Daoy (cell line): ENCODE measurements at places on chromosomes 16 and 17. TPM values are rescaled to one million over a fixed set of nuclear protein-coding genes. Genes with fewer than 3 reads are reported as not detected.

DNA sequence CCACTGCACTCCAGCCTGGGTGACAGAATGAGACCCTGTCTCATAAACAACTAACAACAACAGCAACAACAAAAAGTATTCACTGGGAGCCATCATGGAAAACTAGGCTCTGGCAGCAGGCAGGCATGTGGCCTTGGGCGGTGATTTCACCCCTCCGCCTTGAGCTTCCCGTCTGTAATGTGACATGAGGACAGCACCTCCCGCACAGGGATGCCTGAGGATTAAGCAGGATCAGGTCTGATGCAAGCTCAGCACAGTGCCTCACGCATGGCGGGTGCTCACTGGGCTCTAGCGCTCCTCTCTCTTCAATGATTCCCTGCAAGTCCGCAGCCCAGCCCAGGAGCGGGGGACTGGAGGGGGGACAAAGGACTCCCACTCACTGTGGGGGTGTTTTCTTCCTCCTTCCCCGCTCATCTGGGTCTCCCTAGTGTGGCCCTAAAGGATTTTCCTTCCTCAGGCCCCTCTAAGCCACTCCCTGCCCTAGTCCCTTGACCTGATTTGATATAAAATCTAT lies 2.8 kb downstream of the PLCD3 start:
- DNase-seq, result no peak

DNA sequence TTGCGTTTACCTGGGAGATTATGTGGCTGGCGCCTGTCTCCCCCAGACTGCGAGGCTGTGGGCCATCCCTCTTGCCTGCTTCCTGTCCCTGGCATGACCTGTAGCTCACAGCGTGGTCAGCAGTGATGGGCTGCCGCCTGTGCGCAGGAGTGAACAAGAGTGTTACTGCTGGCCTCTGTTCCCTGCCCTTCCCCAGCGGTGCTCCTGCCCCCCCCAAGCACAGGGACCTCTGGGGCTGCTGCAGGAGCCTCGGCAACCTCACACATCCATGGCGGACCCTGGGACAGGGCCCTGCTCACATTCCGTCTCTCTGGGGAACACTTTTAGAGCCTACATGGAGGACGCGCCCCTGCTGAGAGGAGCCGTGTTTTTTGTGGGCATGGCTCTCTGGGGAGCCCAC lies 10.6 kb downstream of the TSC2 start:
- no peak for DNase-seq

DNA sequence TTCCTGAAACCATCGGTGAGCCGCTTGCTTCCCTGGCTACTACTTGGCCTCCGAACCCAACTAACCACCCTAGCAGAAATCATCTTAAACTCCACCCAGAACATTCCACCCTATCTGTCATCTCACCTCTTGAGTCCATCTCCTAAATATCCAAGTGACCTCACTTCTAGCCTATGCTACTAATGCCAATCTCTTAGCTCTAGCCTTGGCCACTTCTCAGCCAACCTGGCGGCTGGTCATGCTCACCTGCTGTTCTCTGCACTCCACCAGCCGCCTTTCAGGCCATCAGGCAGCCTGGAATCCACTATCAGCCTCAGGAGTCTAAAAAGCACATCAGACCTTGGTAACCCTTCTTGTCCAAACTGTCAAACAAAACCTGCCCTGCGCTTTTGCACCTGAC lies 11.9 kb upstream of the CYTH1 start:
- DNase-seq, result no peak

DNA sequence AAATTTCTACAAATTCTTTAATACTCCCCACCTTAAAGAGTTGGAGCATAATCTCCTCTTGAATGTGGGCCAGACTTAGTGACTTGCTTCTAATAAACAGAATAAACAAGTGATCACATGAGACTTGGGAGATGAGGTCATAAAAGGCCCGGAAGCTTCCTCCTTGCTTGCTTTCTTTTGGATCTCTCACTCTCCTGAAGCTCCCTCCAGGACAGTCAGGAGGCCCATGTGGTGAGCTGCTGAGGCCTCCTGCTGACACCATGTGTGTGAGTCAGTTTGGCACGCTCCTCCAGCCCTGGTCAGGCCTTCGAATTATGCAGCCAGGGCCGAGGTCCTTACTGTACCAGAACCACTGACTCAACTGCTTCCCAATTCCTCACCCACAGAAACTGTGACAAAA lies 53.2 kb downstream of the NDEL1 start:
- peak; percentile 83 for DNase-seq

Gene CCL17
- not detected in 2 replicates for total RNA-seq

Gene ZNF319
- total RNA-seq, result 1.1 and 1.7 TPM in 2 replicates
